SK-MEL-5 (cell line): ENCODE measurements at places on chromosomes 13 and 19.

GRCh38 chr19:1860042-1860775, 3.2 kb downstream of the KLF16 start:
- no peak for DNase-seq

GRCh38 chr13:76764429-76764828, 121.8 kb downstream of the KCTD12 start:
- no peak for DNase-seq

GRCh38 chr19:58482372-58482771, 6.2 kb downstream of the ZNF446 start:
- no peak for DNase-seq

GRCh38 chr13:29991343-29991742, 140.9 kb upstream of the UBL3 start:
- no peak for DNase-seq

- peak; percentile 55 for DNase-seq
These were observed 113.8 kb downstream of the TBC1D4 start for GRCh38 chr13:75368167-75368566.

DNA sequence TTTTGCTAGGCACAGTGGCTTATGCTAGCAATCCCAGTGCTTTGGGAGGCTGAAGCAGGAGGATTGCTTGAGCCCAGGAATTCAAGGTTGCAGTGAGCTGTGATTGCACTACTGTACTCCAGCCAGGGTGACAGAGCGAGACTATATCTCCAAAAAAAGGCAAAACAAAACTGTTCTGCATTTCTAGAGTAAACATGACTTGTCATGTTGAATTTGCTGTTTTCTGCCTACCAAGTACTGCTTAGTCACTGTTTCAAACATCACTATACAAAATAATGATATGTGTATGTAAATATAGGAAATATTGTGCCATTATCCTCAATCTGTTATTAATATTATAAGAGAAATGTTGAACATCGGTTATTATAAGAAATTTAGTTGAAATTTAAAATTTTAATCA, 9.2 kb downstream of the RFC3 start:
- DNase-seq, result no peak

DNA sequence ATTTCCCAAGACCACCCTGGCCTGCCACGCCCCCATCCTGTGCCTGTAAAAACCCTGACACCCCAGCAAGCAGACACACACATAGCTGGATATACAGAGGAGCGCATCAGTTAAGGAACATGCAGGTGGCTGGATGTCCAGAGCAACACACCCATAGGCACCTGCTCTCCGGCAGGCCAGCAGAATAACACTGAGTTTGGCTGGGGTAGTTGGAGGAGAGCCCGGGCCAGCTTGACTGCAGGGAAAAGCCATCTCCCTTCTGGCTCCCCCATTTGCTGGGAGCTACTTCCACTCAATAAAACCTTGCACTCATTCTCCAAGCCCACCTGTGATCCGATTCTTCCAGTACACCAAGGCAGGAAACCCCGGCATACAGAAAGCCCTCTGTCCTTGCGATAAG, 8.9 kb downstream of the RASL11A start:
- DNase-seq, result no peak
